Stimulated activated CD4-positive, alpha-beta T cell treated with anti-CD3 and anti-CD28 coated beads, TNF-alpha, amount 100 ng/mL, for 4 hours (primary cell): ENCODE measurements at places on chromosomes 3 and 15.

- DNase-seq: no peak
Measured at GRCh38 chr3:25349095-25349494, 79.0 kb upstream of the RARB start.

- no peak for DNase-seq
Measured at GRCh38 chr15:38216763-38217162, 35.9 kb upstream of the SPRED1 start.

DNA sequence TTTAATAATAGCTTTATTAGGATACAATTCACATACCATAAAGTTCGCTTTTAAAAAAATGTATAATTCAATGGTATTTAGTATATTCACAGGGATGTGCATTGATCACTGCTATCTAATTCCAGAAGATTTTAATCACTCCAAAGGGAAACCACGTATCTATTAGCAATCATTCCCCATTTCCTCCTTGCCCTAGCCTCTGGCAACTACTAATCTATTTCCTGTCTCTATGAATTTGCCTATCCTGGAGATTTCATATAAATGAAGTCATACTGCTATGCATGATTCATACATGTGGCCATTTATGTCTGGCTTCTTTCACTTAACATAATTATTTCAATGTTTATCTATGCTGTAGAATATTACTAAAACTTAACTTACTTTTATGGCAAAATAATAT, 32.0 kb upstream of the CASR start:
- no peak for DNase-seq

DNA sequence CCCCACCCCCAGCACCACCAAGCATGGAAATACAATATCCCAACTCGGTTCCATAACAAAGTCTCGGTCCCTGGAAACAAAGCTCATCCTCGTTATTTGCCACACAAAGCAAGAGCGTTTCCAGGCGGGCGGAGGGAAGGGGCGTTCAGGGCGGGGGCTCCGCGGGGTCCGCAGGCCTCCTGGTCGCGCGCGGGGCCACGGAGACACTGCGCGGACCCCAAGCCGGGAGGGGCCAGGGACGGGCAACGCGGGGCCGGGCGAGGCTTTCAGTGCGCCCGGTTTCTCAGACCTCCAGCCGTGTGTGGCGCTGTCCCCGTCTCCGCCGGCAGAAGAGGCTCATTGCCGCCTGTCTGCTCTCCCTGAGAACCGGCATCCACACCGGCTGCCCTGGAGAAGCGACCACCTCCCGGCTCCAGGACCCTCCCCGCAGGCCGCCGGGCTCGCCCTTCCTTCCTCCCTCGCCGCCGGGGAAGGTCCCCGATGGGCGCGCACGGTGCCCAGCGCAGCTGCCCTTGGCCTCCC, 329.0 kb downstream of the OCA2 start:
- DNase-seq: no peak

- no peak for DNase-seq
Measured at GRCh38 chr3:33798113-33798417, 365 bp upstream of the PDCD6IP start.

- DNase-seq: no peak
Measured at GRCh38 chr3:172132721-172133311, 93.4 kb downstream of the FNDC3B start.
